Stimulated activated CD4-positive, alpha-beta T cell treated with anti-CD3 and anti-CD28 coated beads, Interleukin-15, amount 100 ng/mL, for 48 hours (primary cell): ENCODE measurements at places on chromosomes 5 and 9.

DNA sequence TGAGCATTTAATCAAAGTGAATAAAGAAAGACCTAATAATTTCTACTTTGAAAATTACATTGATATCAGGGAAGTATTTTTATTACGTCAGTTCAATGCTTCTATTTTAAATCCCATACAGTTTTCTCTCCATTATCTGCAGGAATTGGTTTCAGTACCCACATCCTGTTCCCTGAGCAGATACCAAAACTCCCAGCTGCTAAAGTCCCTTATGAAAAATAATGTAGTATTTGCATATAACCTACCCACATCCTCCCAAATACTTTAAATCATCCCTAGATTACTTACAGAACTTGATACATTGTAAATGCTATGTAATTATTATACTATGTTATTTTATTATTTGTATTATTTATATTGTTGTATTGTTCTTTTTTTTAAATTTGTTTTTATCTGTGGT is 125.4 kb upstream of the MINAR2 start:
- no peak for DNase-seq

- no peak for DNase-seq
These were observed 158.0 kb upstream of the APC start for GRCh38 chr5:112579599-112580170.

DNA sequence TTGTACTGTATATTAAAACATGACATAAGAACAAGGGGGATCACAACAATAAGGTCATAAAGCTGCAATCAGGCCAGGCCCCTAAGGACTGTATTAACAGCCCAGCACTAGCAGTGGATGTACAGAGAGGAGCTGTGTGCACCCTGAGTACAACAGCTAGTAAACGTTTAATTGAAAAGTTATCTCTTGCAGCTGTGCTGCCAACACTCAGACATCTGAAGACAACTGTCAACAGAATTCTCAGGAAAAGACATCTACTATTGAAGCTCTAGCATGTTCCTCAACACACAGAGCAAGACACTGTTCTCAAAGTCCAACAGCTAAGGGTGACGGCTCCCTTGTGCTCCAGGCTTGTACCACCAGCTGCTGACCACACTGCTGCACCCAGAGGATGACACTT is 199.6 kb downstream of the DCP2 start:
- no peak for DNase-seq

DNA sequence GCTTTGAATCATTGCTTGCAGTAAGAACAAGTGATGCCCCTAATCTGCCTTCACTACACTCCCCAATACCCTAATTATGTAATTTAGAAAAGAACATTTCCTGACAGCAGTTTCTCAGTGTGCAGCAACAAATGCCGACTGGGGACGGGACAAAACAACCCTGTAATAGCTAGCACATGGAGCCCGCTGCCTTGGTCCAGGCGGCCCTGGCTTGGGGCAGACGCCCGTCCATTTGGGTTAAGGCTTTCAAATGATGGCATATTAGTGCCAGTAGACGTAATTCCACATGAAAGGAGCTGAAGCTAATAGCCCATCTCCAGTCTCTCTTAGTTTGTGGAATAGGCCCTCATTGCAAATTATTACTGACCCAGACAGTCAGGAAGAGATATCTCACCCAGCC is 150.6 kb upstream of the PITX1 start:
- no peak for DNase-seq

DNA sequence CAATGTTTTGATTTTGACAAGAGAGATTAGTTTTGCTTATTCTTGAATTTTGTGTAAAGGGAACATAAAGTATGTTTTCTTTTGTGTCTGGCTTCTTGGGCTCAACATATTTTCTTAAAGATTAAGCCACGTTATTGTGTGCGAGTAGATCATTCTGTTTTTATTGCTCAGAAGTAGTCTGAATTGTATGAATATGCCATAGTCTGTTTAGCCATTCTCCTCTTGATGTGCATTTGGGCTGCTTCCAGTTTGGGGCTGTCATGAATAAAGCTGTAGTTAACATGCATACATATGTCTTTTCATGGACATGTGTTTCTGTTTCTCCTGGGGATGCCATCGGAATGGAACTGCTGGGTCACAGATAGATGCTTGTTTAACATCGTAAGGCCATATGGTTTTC is 198.9 kb downstream of the FANCC start:
- no peak for DNase-seq

DNA sequence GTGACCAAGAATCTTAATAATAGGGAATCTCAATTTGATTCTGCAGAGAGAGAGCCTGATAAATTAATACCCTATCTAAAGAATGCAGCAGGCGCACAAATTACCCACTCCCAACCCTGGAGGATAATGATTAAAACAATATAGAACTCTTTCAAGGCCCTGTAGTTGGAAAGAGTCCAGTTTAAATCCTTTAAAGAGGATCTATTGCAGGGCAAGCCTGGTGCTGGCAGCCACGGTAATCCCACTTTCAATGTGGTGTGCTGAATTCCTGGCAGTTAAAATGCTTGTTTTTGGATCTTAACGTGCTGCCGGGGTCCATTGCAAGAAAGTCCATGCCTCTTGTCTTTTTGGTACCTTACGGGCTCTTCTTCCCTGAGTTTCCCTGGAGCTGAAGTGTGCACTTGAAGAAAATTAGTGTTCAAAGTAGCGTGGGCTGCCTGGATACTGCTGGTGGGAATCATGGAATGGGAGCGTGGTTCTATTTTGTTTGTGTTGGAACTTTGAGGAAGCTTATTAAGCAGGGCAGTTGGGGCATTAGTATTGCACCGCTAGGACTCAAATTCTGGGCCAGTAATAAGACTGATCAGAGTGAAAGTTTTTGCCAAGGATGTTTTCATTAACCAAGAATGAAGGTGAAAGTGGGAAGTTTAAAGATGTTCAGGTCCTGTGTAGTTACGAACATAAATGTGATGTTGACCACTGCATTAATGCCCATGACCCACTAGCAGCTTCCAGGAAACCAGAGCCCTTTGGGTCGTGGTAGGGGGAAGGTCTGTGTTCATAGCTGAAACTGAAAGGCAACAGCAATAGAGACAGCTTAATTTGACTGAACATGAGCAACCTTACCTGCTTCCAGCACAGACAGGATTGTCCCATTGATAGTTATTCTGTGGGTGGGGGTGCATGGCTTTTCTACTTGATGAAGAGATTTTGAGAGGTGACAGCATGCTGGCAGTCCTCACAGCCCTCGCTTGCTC is 20.8 kb downstream of the MARCHF6 start:
- DNase-seq, result no peak

- no peak for DNase-seq
These were observed 27.0 kb upstream of the FREM1 start for GRCh38 chr9:14937216-14937615.

- no peak for DNase-seq
These were observed 110.9 kb downstream of the GRIA1 start for GRCh38 chr5:153601377-153601776.

DNA sequence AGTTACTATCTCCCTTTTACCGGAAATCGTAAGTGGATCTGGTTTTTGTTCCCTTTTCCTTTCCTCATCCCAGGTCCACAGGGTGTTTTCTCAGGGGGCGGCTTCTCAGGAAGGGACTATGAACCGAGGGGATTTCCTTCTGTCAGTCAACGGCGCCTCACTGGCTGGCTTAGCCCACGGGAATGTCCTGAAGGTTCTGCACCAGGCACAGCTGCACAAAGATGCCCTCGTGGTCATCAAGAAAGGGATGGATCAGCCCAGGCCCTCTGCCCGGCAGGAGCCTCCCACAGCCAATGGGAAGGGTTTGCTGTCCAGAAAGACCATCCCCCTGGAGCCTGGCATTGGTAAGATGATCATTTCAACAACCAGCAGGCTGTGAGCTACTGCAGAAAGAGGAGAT is 75.8 kb downstream of the GOLPH3 start:
- DNase-seq, result no peak

DNA sequence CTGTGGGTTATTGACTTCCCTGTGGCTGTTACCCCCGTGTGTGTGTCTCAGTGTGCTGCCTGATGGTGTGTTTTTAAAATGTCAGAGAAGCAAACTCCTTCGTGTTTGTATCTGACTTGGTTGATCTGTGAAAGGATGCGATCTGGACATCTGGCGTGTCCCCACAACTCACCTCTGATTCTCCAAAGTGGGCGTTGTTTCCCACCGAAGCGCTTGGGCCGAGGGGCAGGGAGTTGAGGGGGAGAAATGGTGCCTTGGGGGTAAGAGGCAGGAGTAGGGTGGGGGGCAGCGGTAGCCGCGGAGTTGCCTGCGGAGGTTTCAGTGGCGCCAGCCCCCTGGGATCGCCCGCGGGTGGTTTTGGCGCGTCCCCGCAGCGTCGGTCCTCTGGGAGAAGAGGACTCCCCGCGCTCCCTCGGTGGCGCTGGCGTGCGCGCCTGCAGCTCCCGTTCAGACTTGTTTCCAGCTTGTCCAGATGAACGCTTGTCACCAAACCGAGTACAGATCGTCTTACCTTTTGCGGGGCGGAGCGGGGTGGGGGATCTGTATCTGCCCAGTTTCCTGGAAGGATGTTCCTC is 1.1 kb downstream of the MAST4 start:
- no peak for DNase-seq

- no peak for DNase-seq
These were observed 148.1 kb downstream of the PDE4D start for GRCh38 chr5:59745415-59745863.

GRCh38 chr9:124361128-124361527 is 54.1 kb downstream of the PSMB7 start:
- DNase-seq, result no peak

- no peak for DNase-seq
These were observed 171.9 kb upstream of the GRIA1 start for GRCh38 chr5:153318556-153318955.

GRCh38 chr5:157592594-157592993 is 17.0 kb upstream of the ADAM19 start:
- DNase-seq, result no peak

GRCh38 chr9:87694236-87694755 is 31.6 kb upstream of the CTSL start:
- DNase-seq, result no peak

DNA sequence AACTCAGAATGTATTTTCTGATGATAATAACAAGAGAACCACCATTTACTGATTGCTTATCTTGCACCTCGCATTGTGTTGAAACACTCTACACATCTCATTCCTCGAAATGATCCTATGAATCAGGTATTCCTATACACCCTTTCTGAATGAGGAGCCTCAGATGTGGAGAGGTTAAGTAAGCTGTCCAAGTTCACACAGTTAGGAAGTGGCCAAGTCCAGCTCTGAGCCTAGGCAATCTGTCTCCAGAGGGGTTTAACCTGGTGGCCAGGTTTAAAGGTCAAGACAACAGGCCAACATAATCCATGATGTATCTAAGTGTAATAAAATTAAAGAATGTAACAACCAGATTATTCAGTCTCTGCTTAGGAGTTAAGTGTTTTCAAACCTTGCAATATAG is 12.9 kb downstream of the FAM169A start:
- no peak for DNase-seq

- no peak for DNase-seq
These were observed 42.1 kb downstream of the CACNA1B start for GRCh38 chr9:137919649-137920141.

GRCh38 chr5:68730220-68730978 is 363.4 kb upstream of the SLC30A5 start:
- DNase-seq, result no peak

GRCh38 chr5:67725604-67726003 is 490.0 kb upstream of the PIK3R1 start:
- no peak for DNase-seq

- DNase-seq, result no peak
These were observed 305.7 kb upstream of the TNC start for GRCh38 chr9:115423646-115424045.

GRCh38 chr5:10615693-10616092 is 51.8 kb downstream of the ANKRD33B start:
- no peak for DNase-seq

DNA sequence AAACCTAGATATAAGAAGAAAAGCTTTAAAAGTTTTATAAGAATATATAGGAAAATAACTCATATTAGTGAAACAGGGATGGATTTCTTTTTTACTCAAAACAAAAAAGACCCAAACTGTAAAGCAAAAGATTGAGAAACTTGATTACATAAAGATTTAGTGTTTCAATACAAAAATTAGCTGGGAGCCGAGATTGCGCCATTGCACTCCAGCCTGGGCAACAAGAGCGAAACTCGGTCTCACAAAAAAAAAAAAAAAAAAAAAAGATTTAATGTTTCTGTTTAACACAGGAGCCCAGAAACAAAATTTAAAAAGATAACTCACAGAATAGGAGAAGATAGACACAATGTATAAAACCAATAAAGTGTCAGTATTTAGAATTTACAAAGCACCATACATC is 45.2 kb downstream of the CDC14B start:
- DNase-seq, result no peak

DNA sequence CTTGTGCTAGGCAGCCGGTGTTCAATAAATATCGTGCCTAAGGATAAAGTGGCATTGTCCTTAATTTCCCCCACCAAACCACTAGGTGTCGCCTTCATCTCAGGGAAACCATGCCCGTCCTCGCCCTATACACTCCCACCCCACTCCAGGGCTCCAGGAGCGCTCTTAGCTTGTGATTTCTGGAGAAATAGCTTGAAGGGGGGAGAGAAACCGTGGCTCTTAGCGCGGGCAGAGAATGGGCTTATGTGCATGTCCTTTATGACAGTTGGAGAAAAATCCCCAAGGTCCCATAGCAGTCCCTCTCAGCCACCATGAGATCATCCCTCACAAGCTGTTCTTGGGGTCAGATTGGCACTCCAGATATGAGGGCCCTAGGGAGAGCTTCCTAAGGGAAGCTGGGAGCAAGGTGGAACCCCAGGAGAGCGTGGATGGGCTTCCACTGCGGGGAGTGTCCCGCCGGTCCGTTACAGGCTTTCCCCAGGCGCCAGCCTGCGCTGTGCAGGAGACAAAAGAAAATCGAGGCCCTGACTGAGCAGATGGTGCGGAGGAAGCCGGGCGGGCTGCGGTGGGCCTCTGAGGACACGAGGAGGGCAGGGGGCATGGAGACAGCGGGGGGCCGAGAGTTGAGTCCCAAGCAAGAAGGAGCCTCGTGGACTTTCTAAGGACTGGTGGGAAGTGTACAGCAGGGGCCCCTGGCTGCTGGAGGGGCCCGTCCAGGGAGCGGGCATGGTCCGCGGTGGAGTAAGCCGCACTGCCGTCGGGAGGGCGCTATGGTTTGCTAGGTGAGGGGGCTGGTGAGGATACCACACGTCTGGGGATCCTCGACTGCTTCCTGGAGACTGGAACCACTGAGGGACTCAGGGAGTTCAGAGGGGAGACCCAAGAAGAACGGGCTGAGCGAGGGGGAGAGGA is 750 bp upstream of the NPR2 start:
- no peak for DNase-seq

DNA sequence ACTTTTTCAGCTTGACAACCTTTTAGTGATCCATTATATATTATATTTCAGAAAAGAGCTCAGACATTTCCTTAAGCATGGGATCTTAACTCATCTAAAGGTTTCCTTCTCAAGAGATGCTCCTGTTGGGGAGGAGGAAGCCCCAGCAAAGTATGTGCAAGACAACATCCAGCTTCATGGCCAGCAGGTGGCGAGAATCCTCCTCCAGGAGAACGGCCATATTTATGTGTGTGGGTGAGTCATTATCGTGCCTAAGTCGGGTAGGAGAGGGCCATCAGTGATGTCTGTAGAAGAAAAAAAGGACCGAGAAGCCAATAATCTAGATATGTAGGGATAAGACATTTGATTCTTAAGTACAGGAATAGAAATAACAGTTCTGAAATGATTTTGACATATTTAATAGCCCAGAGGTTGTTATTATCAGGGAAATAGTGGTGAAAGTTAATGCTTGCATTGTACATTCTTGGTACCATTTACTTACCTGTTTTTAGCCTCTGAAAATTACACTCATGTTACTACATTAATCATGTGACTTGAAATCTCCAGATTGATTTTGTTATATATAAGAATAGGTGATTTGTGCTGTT is 28.2 kb downstream of the MTRR start:
- no peak for DNase-seq

- DNase-seq, result no peak
These were observed 55.6 kb upstream of the TESK1 start for GRCh38 chr9:35549441-35549840.
